ENCODE measurements at places on chromosomes 5 and 9. TPM values are rescaled to one million over a fixed set of nuclear protein-coding genes. Genes with fewer than 3 reads are reported as not detected.

GRCh38 chr5:163566678-163567077 lies 61.3 kb downstream of the MAT2B start:
- DNase-seq = peak; percentile 6

DNA sequence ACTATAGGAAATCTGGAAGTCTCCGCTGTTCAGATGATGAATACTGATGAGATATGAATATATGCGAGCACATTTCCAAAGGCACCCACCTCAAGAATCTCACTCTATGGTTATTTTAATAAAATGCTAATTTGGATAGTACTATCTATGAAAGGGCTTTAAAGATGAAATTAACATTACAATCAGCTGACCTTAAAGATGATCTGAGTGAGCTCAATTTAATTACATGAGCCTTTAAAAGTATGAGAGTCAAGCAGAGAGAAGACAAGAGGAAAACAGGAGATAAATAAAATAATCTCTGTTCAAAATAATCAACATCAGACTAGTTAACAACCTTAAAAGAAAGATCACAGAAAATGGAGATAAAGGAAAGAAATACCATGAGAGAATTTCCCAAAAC lies 474.1 kb upstream of the TUSC1 start:
- DNase-seq = no peak

GRCh38 chr9:110615498-110615897 lies 36.0 kb upstream of the SVEP1 start:
- DNase-seq = no peak

- DNase-seq = no peak
Measured at GRCh38 chr5:166123717-166124116, 2167.7 kb upstream of the WWC1 start.

LCN9 gene
- total RNA-seq = not detected

GRCh38 chr9:98171176-98171925 lies 21.1 kb downstream of the CORO2A start:
- DNase-seq = no peak

RALGDS gene
- total RNA-seq = 80.5 TPM

FOXD4L6 gene
- total RNA-seq = 0.16 TPM

- no peak for DNase-seq
Measured at GRCh38 chr5:125113328-125113727, 366.9 kb upstream of the ZNF608 start.

SLC6A18 gene
- not detected for total RNA-seq

- DNase-seq = no peak
Measured at GRCh38 chr9:95297316-95297715, 20.2 kb downstream of the FANCC start.

SPINK6 gene
- not detected for total RNA-seq

MELK gene
- total RNA-seq = 49.5 TPM

GRCh38 chr5:149212198-149212951 lies 59.3 kb upstream of the AFAP1L1 start:
- no peak for DNase-seq

GRCh38 chr5:171888051-171888481 lies 102.4 kb downstream of the SMIM23 start:
- DNase-seq = no peak

DNA sequence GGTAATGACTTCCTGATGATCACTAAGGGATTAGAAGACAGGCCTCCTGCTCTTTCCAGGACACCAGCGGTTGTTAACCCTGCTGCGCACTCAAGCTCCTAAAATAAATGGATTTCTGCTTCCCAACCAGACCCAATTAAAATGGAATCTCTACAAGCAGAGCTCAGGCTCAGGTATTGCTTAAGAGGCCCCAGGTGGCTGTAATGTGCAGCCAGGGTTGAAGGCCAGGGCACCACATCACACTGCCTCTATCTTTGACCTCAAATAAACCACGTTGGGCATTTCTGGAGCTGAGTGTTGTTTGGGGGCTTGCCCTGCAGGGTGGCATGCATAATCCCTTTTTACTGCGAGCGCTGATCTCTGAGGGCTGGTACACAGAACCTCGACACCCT lies 108.0 kb downstream of the FBXO38 start:
- DNase-seq = no peak

DNA sequence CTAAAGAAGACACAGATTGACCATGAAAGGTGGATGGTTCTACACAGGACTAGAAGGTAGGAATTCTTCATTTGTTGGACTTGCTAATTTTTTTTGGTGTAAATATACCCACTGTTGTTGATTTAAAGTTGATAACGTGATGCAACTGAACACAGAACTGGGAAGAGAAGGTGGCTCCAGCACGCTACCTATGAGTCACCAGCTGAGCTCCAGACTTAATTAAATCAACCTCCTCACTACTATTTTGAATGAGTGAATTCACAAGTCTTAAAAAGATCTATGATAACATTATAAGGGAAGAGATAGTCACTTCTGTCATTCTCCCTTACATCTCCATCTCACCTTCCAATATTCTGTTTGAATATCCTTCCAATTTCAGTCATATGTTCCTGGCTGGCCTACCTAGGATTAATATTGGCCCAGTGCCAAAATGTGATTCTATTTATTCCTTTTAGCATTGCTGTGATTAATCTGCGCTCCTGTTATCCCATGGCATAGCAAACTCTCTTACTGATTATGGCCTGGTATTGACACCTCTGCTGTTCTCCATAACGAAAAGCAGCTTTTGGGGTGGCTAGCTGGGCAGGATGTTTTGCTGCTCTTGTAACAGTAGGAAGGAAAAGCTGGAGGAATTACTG lies 135.9 kb upstream of the CCDC152 start:
- no peak for DNase-seq

GRCh38 chr5:75668977-75669689 lies 48.1 kb downstream of the POC5 start:
- DNase-seq = peak; percentile 86

OGN gene
- not detected for total RNA-seq

DNA sequence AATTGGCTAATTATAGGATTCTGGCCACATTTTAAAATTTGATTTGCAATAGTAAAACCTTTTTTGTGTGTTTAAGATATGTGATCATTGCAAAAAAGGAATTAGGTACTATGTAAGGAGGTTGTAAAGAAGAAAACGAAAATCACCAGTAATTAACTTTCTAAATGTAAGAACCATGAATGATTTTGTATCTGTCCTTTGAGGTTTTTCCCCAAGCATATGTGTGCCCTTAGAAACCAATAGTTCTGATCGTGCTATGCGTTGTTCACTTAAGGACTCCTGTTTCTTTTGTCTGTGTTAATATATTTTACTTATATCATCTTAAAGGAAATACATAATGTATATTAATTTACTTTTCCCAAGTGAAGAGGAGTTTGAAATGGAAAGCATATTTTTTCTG lies 410.2 kb downstream of the PSAT1 start:
- no peak for DNase-seq

SPINK5 gene
- not detected for total RNA-seq

UNC5A gene
- not detected for total RNA-seq

GRCh38 chr5:92979716-92980115 lies 601.3 kb downstream of the NR2F1-AS1 start:
- no peak for DNase-seq

CENPK gene
- total RNA-seq = 70.9 TPM

DNA sequence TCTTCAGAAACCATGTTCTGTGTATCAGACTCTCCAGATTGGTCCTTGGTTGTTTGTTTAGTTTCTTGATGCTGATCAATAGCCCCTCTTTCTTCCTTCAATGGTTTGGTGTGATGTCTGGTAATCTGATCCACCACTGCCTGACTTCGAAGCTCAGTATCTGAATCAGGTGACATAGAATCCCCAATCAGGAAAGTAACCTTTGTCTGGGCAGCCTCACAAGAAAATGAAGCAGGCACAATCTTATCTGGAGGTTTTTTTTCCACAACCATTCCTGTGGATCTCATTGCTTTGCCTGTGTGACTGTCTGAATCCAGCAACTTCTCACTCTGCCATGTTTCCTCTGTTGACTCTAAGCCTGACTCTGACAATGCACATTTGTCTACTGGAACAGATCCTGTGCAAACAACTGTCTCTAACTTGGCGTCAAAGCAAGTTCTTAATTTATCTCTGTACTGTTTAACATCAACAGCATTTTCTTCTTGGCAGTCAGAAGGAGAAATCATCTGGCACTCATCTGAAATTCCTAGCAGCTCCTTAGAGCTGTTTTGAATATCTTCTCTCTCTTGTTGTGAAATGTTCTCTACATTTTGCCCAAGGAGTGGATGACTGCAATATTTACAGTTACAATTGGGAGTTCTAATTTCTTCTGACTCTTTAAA lies 37.1 kb upstream of the RAPGEF6 start:
- DNase-seq = no peak

DNA sequence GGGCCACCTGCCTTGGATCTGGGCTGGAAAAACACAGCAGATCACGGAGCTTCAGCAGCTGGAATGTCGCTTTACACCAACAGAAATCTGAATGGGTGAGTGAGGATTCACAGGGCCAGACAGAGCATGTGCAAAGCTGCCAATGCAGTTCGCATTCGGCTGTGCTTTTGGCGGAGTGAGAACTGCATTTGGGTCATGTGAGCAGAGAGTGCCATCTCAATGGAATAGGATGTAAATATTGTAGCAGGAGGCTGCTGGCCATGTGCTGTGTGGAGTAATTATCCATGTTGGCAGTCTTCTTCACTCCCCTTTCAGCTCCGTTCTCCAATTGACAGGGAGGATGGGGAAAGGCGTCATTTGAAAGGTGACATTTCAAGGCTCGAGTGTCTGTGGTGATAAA lies at the start of gene ANKRD55:
Gene ANKRD55 (minus strand): TSS at position 101 of the 400 bp plus-strand sequence. CDS start 417 bp downstream, outside the sequence.
- DNase-seq = no peak

HTR4 gene
- not detected for total RNA-seq

DNA sequence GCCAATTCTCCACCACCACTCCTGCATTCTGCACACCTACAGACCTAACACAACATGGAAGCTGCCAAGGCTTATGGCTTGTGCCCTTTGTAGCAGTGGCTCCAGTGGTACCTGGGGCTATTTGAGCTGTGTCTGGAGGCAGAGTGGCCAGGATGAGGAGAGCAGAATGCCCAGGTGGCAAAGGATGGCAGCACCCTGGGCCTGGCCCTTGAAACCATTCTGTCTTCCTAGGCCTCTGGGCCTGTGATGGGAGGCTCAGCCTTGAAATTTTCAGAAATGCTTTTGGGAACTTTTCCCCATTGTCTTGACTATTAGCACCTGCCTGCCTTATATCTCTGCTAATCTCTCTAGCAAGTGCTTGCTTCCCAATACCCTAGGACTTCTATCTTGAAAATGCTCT lies 241.7 kb downstream of the TMEM167A start:
- DNase-seq = no peak

GRCh38 chr5:124576848-124577409 lies 169.5 kb downstream of the ZNF608 start:
- DNase-seq = no peak

PCDHA9 gene
- not detected for total RNA-seq

ANKRD55 gene
- not detected for total RNA-seq

- DNase-seq = no peak
Measured at GRCh38 chr5:119354537-119355243, 1.1 kb upstream of the TNFAIP8 start.

PCDHA3 gene
- total RNA-seq = not detected

DNA sequence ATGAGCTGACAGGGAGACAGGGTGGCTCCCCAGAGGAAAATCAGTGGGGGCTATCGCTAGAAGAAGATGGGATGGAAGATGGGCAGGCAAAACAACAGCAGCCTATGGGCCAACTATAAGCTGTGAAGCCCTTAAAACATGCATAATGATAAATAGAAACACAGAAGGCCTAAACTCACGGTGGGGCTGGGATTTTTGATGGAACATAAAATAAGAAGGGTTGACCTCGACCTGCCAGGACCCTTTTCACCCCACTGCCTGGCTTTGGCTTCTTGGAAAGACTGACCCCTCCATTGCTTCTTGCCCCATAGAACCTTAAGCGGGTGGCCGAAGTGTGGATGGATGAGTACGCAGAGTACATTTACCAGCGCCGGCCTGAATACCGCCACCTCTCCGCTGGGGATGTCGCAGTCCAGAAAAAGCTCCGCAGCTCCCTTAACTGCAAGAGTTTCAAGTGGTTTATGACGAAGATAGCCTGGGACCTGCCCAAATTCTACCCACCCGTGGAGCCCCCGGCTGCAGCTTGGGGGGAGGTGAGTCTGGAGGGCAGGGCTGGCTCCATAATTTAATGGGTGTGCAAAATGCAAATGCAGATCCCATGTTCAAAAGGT lies 36.5 kb upstream of the SAP30L start:
- DNase-seq = no peak

Measured in activated CD8-positive, alpha-beta T cell treated with anti-CD3 and anti-CD28 coated beads for 36 hours (primary cell).